ENCODE measurements at places on chromosomes 3 and 15.

DNA sequence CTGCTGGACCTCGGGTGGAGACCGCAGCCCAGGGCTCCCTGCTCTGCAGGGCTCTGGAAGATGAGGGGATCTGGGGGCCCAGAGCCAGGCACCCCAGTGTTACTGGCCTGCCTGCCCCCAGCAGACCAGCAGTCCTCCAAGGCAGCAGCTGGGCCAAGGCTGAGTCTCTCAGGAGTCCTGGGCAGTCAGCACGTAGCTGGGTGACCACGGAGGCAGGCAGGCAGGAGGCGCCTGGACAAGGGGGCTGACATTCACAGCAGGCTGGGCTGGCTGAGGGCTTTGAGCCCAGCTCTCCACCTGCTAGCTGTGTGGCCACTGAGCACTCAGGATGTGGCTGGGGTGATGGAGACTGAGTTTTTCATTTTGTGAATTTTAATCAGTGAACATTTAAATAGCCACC lies 67.9 kb downstream of the IQSEC1 start:
- DNase-seq: no peak

DNA sequence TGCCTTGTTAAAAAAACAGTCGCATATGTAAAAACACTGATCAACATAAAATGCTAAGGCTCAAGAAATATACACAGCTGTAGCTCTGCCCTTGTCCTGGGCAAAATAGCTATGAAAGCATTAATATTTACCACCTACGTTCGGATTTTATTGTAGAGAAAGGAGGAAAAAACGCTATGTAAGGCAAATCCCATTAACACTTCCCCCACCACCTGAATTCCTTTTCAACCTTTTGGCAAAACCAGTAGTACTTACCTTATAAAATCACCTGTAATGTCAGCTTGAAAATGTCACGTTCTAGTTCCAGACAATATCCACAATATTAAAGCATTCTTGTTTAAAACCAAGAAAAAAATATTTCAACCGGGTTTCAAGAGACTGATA lies 3.6 kb downstream of the TRA2B start:
- no peak for DNase-seq

DNA sequence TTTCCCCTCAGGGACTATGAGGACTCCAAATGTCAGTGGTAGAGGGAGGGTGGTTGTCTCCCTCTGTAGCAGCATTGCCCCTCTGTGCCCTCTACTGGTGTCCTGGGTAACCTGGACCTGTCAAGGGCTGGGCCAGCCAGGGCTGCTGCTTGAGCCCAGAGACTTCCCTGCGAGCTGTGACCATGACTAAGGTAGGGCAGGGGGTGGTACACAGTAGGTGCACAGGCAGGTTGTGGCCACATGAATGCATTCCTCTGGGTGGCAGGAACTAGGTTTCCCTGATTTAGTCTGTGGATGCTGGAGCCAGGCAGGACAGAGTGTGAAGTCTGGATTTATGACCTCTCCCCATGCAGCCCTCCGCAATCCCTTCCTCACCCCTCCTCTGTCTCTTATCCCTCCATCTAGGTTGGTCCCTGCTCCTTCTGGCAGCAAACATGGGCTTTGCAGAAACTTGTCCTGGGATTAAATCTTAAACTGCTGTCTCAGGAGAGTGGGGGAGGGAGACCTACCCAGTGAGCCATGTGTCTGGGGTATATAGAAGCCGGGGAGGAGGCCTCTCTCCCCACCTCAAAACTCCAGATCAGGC lies 8.7 kb upstream of the SEMA3F start:
- DNase-seq: no peak

GRCh38 chr3:23113455-23114171 lies 89.5 kb upstream of the UBE2E2 start:
- no peak for DNase-seq

DNA sequence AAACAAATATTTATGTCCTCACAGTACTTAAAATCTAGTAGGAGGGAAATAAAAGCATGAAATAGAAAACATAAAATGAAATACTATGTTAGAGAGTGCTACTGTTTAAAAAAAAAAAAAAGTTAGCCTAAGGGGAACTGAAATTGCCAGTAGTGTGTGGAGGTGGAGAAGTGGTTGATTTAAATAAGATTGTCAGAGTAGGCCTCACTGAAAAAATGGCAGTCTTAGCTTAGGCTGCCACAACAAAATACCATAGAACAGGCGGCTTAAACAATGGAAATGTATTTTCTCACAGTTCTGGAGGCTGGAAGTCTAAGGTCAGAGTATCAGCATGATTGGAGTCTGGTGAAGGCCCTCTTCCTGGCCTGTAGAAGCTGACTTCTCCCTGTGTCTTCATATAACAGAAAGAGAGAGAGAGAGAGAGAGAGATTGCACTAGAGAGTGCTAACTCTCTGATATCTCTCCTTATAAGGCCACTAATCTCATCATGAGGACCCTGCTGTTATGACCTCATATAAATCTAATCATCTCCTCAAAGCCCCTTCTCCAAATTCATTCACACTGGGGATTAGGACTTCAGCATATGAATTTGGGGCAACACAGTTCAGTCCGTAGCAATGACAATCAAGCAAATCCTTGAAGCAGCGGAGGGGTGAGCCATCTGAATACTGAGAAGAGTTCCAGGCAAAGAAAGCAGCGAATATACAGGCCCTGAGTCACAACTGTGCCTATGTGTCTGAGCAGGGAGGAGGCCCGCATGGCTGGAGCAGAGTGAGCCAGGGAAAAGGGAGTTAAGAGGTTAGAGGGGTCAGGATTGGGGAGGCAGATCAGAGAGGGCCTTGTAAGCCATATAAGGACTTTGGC lies 23.6 kb upstream of the LRRC34 start:
- DNase-seq: peak; percentile 70
